ENCODE measurements at places on chromosomes 2 and 18.

DNA sequence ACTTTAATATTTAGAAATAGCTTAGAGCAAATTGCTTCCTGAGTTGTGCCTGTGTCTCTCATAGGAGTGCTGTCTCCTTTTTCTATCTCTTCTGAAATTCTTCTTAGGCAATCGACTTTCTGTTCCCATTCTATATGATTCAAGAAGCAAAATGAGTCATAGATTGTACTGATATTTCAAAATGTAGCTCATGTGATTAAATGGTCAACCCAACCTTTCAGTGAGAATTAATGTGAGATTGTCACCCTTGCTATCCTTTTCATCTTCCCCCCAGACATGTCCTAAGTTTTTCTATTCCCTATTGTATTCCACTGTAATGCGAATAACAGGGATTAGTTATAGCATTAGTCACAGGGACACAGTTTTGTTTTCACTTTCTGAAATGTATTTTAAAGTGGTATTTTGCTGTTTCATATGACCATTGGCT is 413.6 kb downstream of the THSD7B start:
- no peak for DNase-seq

- peak; percentile 45 for DNase-seq
Observed at GRCh38 chr2:172710584-172711047, 25.0 kb upstream of the RAPGEF4 start.

DNA sequence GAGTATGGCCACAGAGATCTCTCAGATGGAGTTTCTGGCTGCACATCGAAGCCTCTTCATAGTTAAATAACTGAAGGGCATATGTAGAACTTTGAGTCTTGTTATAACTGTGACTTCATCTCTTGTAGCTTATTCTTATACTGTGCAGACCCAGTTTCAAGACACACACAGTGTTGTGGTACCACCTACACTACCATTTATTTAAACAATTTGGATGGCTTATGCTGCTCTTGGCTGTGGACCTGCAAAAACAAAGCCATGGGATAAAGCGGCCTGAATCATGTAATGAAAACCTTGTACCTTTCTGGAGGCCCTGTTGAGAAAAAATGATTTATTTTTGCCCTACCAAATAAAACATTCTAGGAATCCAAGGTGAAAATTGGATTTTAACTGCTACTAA is 262.8 kb upstream of the RASGRP3 start:
- DNase-seq = no peak

GRCh38 chr2:159828738-159829137 is 30.7 kb upstream of the CD302 start:
- no peak for DNase-seq

- DNase-seq = no peak
Observed at GRCh38 chr2:70094171-70094977, 7.1 kb downstream of the PCBP1 start.

DNA sequence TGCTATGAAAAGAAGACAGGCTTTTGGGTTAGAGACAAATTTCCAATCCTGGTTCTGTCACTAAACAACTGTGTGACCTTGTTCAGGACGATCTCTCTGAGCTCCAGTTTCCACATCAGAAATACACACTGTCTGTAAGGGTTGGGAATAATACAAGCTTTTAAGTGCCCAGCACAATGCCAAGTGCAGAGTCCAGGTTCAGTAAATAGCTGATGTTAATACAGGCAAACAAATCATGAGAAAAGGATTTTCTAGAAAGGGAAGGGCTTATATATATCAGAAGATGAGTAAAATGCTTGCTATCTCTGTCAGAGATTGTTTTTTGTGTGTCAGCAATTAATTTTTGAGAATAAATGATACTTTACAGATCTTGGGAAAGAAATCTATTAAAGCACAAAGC is 388.3 kb downstream of the NBAS start:
- DNase-seq = no peak

DNA sequence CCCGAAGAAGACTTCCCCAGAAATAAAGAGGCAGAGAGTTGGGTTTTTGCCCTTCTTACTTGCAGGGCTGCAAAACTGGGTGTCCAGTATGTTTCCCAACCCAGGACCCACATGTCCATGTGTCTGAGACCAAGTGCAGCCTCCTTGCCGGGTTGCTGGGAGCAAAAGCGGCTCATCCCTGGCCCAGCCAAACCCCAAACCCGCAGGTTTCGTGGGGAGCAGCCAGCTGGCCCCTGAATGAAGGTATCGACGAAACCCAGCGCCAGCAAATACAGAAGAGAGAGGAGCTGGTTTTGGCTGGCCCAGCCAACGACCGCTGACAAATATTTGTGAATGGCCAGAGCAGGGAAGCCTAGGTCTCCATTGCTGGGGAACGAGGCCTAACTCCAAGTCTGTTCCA is 197.1 kb downstream of the SMAD7 start:
- DNase-seq = no peak

Measured in NCI-H226 (cell line).